ENCODE measurements at places on chromosomes 3 and 15.

DNA sequence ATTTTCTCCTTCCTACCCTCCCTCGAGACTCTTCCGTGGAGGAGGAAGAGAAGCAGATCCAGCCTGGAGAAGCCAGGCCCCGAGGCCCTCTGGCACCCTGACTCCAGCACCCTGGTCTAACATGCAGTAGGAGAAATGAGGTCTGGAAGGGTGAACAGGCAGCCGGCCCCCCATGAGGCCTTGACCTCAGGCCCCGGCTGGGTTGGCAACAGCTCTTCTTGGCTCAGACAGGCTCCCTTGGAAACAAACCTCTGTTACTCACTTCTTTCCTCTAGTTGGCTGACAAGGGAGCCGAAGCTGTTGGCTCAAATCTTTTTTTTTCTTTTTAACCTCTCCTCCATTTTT, 73.4 kb downstream of the CPN2 start:
- H3K27ac ChIP-seq: peak overlapping the region; percentile 84
- DNase-seq: peak; percentile 82
- H3K4me3 ChIP-seq: no peak overlapping the region
- H3K4me1 ChIP-seq: peaks cover 13% of the 10 kb centered on the region
- no peaks in the 10 kb centered on the region for H3K27me3 ChIP-seq

- no peaks in the 10 kb centered on the region for H3K36me3 ChIP-seq
- no peak for DNase-seq
- H3K4me1 ChIP-seq: no peaks in the 10 kb centered on the region
- no peak overlapping the region for H3K27ac ChIP-seq
- no peak overlapping the region for H3K4me3 ChIP-seq
- no peaks in the 10 kb centered on the region for H3K27me3 ChIP-seq
Observed at GRCh38 chr15:25241241-25241801, 197.5 kb downstream of the UBE3A start.

DNA sequence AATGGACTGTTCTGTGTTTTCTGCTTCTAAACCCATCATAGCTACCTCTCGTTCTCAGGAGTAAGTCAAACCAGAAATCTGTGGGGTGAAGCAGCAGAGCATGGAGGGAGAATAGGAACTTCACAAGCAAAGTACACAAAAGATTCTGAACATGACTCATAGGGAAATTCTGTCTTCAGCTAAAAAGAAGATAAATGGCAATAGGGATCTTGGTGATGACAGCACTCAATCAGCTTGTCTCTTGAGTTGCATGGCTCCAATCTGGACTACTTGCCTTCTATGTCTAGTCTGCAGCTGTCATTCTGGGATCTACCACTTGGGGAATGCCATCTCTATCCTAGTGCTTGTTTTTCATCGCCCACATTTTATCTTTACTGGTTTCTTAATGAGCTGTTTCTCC, 13.5 kb upstream of the GRAMD1C start:
- no peak for DNase-seq
- no peaks in the 10 kb centered on the region for H3K36me3 ChIP-seq
- no peaks in the 10 kb centered on the region for H3K4me1 ChIP-seq
- no peak overlapping the region for H3K27ac ChIP-seq
- H3K4me3 ChIP-seq: no peak overlapping the region

DNA sequence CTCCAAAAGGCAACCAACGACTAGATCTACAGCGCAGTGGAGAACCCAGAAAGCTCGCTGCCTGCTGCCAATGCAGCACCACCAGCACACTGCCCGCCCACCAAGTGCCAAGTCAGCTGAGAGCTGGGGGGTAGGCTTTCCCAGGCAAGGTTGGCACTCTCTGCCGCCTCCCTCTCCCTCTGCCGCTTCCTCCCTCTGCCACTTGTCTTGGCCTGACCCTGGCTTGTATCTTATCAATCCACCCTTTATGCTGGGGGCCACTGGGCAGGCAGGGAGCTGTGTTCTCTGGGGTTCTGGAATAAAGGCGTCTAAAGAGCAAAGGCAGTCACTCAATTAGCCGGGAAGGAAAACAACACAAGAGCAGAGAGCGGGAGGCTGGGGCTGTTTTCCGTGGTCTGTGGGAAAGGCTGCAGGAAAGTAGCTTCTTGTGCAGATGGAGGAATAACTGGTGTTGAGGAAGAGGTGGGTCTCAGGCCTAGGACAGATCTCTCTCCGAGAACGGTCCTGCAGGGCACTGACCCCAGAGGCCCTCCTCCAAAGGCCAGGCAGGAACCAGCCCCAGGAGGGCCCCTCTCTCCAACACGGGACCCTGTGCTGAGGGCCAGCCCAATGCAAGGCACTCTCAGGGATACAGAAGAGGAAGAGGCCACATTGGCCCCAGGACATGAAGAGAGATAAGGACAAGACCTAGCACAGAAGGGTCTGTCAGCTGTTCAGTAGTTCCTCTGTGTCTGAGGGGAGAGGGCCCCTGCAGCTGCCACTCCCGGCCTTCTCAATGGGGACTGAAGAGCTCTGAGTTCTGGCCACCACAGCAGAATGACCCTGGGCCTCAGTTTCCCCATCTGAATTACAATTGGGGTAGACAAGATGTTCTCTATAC, 30.8 kb downstream of the ACSBG1 start:
- no peaks in the 10 kb centered on the region for H3K36me3 ChIP-seq
- no peak overlapping the region for H3K4me3 ChIP-seq

DNA sequence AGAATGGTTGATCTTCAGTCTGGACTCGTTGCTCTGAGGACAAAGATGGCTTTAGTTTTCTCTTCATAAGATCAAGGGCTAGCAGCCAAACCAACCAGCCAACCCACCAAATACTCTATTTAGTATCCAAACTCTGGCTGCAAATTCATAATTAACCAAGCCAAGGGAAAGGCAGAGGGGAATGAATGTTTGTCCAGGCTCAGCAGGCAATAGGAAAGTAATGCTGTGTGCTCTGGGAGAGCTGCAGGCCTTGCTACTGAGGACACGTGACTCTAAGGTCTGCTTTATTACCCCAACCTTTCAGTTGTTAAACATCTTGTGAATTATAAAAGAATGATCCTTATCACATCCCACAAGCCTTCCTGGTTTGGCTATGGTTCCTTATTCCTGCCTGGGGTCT, 52.3 kb upstream of the GALNT15 start:
- H3K27me3 ChIP-seq: no peaks in the 10 kb centered on the region
- DNase-seq: no peak
- H3K4me1 ChIP-seq: no peaks in the 10 kb centered on the region
- no peak overlapping the region for H3K4me3 ChIP-seq
- H3K36me3 ChIP-seq: no peaks in the 10 kb centered on the region

Data from ascending aorta (tissue), 2 donors.